ENCODE measurements at places on chromosomes 2 and 18.

- DNase-seq, result no peak
Observed at GRCh38 chr2:178225006-178225805, 30.9 kb downstream of the OSBPL6 start.

- no peak for DNase-seq
Observed at GRCh38 chr18:57834616-57835015, 31.5 kb upstream of the ATP8B1 start.

GRCh38 chr2:167264380-167264779, 376.1 kb downstream of the XIRP2 start:
- DNase-seq, result no peak

GRCh38 chr2:105954891-105955290, 210.2 kb downstream of the NCK2 start:
- DNase-seq, result no peak

GRCh38 chr2:224596289-224596688, 11.1 kb upstream of the CUL3 start:
- DNase-seq, result no peak

GRCh38 chr2:230158468-230158867, 61.3 kb downstream of the SP110 start:
- DNase-seq, result no peak

GRCh38 chr2:238270606-238271005, 17.8 kb downstream of the PER2 start:
- no peak for DNase-seq

- DNase-seq, result no peak
Observed at GRCh38 chr2:143840601-143841000, 679.3 kb downstream of the ZEB2 start.

DNA sequence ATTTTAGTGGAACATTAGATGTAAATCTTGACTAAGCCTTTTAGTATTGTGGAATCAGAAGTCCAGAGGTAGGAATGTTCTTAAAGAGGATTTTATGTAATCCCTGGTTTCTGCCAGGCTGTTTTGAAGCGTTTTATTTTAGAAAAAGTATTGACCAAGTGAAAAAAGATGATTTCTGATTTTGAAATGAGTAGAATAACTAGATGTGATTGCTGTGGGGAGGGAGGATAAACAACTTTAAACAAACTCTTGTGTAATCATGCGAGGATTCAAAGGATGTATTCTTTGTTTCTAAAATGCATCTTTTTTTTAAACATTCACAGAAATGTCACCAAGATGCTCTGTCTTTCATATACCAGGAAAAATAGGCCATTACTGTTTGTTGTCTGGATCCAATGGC, 53.9 kb downstream of the PHLPP1 start:
- DNase-seq, result no peak

- DNase-seq, result no peak
Observed at GRCh38 chr2:70030724-70031420, 56.4 kb upstream of the PCBP1 start.

- no peak for DNase-seq
Observed at GRCh38 chr2:120508567-120509041, 162.7 kb downstream of the INHBB start.

- no peak for DNase-seq
Observed at GRCh38 chr2:188678882-188679281, 295.3 kb upstream of the COL3A1 start.
